ENCODE measurements at places on chromosomes 3 and 15. TPM values are rescaled to one million over a fixed set of nuclear protein-coding genes. Genes with fewer than 3 reads are reported as not detected.

DNA sequence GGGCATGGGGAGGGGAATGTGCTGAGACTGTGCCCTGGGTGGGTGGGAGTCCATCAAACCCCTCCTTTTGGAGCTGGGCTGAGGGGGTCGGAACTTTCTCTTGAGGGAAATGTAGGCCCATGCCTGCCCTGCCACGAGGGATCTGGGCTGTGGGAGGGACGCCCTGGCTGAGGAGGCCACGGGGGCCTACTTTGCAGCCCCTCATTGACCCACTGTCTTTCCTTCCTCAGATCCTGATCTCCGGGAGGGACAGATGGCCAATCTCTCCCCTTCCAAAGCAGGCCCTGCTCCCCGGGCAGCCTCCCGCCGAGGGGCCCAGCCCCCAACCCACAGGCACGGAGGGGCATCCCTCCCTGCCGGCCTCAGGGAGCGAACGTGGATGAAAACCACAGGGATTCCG lies 25.3 kb downstream of the LOXL1 start:
- no peak for DNase-seq

The CLDN16 gene
- 0.16 TPM for total RNA-seq

The MRPS22 gene
- total RNA-seq, result 46.9 TPM

- DNase-seq, result no peak
These were observed 57.6 kb downstream of the BHLHE40 start for GRCh38 chr3:5036858-5037257.

The ARPP21 gene
- not detected for total RNA-seq

The PLSCR2 gene
- total RNA-seq, result not detected

DNA sequence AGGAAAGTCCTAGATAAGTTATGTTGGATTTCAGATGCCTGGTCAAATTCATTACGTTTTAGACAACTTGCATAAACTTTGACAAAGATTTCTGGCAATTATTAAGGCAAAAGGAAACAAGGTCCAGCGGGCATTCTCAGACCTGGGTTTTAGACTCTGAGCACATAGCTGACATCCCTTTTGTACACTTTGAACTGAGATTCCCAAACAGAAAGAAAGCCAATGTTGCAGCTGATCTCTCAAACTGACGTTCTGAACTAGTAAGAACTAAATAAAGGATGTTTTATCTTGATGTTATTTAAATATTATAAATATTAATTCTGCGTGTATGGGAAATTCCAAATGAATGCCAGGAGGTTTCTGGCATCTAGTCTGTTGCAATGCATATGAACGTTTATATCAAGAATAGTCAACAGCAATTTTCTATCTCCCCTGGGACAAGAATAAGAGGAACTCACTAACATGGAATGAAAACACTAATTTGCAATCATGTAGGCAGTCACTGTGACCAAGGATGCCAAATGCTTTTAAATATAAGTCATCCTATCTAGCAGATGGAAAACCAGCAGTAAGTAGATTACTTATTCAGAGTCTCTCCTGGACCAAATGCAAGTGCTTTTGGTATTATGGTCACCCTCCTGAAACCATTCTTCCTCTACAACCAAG lies 202.1 kb downstream of the GREM1 start:
- no peak for DNase-seq

All from right atrium auricular region (tissue), 2 donors.